ENCODE measurements at places on chromosomes 11 and 22.

DNA sequence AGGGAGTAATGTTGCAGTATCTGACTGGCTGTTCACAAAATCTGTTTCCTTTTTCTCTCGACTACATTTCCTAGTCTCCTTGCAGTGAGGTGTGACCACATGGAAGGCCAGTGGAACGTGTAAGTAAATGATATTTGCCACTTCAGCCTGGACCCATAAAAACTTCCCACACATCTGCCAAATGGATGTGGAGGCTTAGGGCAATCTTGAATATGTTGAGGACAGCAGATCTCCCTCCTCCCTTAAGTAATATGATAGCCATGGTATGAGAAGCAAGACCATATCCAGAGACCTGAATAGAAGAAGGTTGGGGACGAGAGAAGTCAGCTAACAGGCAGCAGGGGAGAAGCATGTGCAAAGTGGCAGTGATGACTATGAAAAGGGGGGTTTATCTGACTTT lies 33.0 kb upstream of the C11orf87 start:
- no peak for DNase-seq

- no peak for DNase-seq
Observed at GRCh38 chr11:130514851-130515250, 66.4 kb downstream of the ADAMTS15 start.

- no peak for DNase-seq
Observed at GRCh38 chr11:63870351-63871140, 31.6 kb downstream of the MARK2 start.

DNA sequence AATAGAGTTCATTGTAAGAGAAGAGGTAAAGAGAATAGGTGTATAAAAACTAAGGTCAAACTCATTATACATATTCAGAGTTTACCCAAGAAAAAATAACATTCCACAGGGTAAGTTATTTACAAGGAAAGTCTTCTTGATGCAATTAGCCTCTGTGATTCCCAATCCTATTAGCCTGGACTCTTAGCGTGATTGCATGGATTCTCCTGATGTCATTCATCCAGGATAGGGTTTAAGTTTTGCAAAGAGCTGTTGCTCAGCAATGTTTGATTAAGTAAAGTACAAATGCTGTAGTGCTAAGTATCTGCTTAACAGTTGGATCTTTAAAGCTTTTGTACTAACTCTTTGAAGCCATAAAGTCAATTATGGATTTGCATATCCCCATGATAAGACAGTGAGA lies 767.8 kb upstream of the LUZP2 start:
- DNase-seq: no peak

DNA sequence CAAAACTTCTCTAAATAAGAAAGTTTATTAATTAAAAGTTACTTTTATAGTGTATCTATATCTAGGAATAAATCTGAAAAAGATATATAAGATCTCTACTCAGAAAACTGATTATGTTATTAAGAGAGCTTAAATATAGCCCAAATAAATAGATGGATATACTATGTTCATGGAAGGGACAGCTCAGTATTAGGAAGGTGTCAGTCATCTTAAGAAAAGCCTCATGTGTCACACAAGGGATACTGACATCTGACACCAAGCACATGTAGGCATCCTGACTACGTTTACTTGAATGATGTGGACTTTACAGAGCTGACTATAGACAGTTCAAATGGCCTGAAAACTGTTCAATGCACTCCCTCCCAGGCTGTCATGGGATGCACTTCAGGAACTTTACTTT lies 19.3 kb downstream of the PPARA start:
- no peak for DNase-seq

GRCh38 chr11:34640050-34640923 lies 19.4 kb downstream of the EHF start:
- no peak for DNase-seq

Data from NCI-H2081 treated with DMSO at 0.1 percent for 48 hours (cell line).